ENCODE measurements at places on chromosomes 12 and 14.

DNA sequence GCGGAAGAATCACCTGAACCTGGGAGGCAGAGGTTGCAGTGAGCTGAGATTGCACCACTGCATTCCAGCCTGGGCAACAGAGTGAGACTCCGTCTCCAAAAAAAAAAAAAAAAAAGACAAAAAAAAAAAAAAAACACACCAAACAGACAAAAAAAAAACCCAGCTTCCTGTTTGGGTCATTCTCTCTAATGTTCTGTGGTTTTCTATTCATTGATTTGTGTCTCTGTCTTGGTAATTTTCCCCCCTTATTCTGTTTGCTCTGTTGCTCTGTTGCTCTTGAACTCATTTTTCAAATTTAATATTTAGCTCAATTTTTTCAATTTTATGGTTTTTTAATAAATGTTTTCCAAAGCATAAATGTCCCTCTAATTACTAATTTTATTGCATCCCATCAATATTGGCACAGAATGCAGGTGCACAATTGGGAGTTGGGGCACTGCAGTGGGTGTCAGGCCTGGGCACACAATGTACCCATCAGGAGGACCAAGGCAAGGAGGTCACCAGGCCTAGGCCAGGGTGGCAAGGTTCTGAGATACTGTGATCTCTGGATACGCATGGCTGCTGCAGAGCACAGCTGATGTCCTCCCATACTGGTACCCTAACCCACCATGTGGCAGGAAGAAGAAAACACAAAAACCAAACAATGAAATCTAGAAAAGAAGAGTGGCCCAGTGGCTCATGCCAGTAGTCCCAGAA lies 8.0 kb upstream of the GNPTAB start:
- peak; percentile 48 for DNase-seq

- no peak for DNase-seq
Measured at GRCh38 chr12:54432815-54433164, 13.7 kb upstream of the ITGA5 start.

DNA sequence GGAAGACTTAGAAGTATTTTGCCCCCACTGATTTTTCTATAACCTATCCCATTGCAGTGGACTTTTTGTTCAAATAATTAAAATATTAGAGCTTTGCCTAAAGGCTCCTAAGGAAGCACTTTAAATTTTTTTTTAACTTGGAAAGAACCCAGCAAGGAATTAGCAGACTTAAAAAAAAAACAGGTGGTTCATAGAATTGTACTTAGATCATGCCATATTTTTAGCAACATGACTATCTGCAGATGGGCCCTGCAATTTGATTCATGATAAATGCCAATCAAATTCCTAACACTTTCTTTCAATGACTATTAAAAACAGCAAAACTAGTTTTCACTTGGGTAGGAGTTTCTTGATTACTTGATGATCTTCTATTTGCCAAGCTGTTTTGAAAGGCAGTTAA lies 11.5 kb downstream of the ADAMTS20 start:
- DNase-seq, result no peak

- no peak for DNase-seq
Measured at GRCh38 chr12:128612150-128612850, 211.5 kb downstream of the SLC15A4 start.

DNA sequence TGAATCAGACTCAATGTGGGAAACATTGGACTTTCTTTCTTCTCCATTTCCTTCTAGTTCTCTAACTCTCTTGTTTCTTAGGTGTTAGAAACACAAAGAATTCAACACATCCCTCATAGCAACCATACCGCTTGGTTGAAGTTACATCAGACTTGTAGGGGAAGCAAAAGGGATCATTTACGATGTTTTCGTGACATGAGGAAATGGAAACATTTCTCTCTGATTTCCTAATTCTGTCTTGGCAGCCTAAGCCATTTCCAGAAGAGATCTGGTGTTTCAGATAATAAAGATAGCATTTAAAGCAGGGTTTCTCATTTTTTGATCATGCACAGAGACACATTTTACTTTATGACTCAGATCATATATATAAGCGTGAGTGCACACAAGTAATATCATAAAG lies 202.0 kb downstream of the TMEM132C start:
- no peak for DNase-seq

DNA sequence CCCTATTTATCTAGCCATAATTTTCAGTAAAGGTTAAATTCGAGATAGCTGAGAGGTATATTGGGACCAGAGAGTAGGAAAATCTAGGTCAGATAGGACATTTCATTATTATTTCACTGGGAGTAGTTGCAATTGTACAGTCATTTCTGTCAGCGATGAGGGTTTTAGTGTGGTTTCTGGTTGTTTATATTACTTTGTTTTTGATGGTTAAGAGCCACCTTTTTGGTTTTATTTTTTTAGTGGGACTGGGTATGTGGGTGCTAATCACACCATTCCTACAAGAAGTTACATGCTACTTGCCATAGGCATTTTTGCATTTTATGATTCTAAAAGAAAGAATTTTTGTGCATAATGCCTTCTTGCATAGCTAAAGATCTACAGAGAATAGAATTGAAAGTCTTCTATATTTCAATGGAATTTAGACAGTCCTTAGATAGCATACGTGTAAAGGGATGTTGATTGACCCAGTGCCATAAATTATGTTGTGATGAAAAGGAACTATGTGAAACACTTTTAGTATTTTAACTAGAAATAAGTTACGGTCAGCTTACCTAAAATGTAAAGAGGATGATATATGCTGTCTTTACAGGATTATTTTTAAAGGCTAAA lies 85.2 kb downstream of the KTN1 start:
- no peak for DNase-seq

DNA sequence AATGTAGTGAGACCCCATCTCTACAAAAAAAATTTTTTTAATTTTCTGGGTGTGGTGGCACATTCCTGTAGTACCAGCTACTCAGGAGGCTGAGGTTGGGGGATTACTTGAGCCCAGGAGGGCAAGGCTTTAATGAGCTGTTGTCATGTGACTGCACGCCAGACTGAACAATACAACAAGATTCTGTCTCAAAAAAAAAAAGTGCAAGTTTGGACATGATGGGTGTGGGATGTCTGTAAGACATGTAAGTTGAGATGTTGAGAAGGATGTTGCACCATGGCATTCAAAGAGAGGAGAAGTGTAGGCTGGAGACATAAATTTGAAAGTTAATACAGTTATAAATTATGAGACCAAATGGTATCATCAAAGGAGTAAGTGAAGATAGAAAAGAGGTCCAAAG lies 23.5 kb downstream of the YEATS4 start:
- DNase-seq, result no peak

GRCh38 chr14:101620031-101620788 lies 58.9 kb downstream of the DIO3 start:
- DNase-seq, result no peak

GRCh38 chr12:57631566-57632072 lies 1.4 kb downstream of the B4GALNT1 start:
- DNase-seq, result peak; percentile 1

GRCh38 chr14:68862954-68863594 lies 70.2 kb upstream of the ZFP36L1 start:
- peak; percentile 58 for DNase-seq

- no peak for DNase-seq
Measured at GRCh38 chr12:119593578-119594398, at the start of gene TMEM233. Gene TMEM233, plus strand, starts transcription at chr12:119593774. Its CDS starts 75 bp downstream, at chr12:119593849.

GRCh38 chr12:94150240-94151121 lies 2.1 kb downstream of the PLXNC1 start:
- DNase-seq, result peak; percentile 58

DNA sequence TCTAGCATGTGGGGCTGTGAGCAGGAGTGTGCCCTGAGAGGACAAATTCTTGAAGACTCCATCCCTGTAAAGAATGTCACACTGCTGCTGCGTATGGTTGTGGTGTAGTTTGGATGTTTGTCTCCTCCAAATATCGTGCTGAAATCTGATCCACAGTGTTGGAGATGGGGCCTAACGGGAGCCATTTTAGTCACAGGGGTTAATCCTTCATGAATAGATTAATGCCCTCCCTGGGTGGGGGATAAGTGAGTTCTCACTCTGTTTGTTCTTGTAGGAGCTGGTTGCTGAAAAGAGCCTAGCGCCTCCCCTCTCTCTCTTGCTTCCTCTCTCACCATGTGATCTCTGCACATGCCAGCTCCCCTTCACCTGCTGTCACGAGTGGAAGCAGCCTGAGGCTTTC lies 94.5 kb upstream of the VASH1 start:
- no peak for DNase-seq

DNA sequence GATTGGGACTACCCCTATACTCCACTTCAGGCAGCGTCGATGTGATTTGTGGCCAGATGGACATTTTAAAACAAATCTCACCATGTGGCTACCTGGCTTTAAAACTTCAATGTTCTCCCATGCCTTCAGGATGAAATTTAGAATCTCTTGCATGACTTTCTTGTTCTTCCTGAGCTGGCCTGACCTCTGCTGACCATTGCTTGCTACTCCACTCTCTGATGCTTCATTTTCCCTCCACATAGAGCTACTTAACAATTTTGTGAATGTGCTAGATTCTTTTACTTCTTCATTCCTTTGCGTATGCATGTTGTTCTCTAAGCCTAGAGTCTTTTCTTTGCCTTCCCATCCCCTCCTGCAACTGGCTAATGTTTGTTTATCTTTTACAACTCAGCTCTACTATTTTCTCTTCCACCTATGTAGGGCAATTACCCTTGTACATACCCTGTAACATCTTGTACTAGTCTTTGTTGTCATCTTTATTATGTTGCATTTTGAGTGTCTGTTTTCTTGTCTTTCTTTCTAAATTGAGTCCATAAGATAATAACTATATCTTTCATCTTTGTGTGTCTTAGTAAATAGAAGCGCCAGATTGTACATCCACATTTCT lies 41.2 kb downstream of the YLPM1 start:
- DNase-seq, result no peak

Measured in CD4-positive, alpha-beta T cell treated with Interleukin-4 for 1 hour (primary cell).